ENCODE measurements at places on chromosomes 12 and 14.
A peak's percentile ranks its signal among the peaks of the same experiment; 100 is the strongest.

DNA sequence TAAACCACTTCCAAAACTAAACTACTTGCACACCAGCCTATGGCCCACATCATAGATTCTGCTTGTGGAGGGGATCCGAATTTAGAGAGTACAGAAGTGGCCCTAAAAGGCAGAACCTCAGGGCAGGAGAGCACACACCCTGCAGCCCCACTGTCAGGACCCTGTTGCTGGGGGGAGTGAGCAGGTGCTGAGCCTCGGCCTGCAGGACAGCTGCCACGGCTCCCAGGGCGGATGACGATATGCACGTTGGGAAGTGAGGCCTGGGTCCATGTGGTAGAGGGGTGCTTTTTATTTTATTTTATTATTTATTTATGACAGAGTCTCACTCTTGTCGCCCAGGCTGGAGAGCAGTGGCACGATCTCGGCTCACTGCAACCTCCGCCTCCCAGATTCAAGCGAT, 73.5 kb downstream of the TNFAIP2 start:
- DNase-seq, result no peak

GRCh38 chr12:18895540-18895939, 157.6 kb downstream of the CAPZA3 start:
- DNase-seq, result no peak

GRCh38 chr14:60862283-60862682, 118.6 kb downstream of the TRMT5 start:
- DNase-seq, result no peak

- no peak for DNase-seq
Observed at GRCh38 chr12:131309700-131310099, 356.0 kb downstream of the ADGRD1 start.

GRCh38 chr14:70283156-70283555, 76.3 kb downstream of the COX16 start:
- no peak for DNase-seq

DNA sequence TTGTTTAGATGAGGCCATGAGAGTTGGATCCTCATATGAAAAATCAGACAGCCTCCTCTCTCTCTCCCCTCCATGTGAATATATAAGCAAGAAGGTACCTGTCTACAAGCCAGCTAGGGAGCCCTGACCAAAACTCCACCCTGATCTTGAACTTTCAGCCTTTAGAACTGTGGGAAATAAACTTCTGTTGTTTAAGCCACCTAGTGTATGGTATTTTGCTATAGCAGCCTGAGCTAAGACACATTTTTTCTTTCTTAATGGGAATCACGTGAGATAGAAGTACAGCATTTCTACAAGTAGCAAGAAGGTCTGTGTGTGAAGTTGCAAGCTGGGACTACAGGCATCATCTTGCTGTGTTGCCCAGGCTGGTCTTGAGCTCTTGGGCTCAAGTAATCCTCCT, 16.3 kb upstream of the ABHD12B start:
- DNase-seq, result no peak

DNA sequence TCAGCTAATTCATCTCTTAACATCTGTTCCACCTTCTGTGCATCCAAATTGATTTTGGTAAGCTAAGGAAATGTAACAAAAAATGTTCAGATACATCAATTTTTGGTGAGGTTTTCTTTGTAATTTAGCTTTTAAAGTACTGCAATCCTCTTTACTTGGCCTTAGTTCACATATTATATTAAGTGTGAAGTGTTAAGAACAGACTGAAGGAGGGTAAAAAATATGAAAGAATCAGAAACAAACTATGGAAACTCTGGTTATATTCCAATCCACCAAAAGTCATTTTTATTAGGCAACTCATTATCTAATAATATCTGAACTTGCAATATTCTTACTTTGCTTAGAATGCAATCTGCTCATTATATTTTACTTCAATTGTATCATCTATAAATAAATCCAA, 49.1 kb downstream of the CEP290 start:
- DNase-seq, result no peak

DNA sequence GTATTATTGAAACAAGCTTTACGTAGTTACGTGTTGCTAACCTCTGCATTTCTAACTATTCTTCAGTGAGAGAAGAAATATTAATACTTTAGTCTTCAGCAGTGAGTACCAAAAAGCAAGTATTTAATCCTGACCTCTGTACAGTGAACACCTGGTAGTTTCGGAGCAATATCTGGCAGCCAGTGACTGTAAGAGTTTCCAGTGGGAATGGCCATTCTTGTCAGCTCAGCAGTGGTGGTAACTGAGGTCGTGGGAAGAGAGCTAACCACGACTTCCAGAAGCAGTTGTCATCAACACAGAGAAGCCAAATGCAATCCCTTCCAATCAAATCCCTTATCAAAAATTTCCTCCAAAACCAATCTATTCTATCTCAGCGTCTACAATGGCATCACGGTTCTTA, 1500.2 kb upstream of the FLRT2 start:
- DNase-seq, result no peak

DNA sequence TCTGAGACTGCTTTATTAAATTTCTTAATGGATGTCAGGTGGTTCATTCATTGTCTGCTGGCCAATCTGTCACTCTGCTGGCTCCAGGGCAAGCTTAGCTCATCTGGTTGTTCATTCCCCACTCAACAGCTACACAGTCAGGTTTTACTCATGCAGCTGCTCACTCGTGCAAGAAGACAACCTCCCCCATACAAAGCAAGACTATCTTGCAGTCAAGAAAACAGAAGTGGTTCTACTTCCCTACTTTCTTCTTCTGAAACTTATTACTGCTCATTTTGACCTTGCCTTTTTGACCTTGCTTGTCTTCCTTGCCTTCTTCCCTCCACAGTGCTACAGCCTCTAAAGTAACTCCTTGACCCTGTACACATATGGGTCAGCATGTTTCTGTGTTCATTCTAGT, 277.9 kb downstream of the SSPN start:
- no peak for DNase-seq

DNA sequence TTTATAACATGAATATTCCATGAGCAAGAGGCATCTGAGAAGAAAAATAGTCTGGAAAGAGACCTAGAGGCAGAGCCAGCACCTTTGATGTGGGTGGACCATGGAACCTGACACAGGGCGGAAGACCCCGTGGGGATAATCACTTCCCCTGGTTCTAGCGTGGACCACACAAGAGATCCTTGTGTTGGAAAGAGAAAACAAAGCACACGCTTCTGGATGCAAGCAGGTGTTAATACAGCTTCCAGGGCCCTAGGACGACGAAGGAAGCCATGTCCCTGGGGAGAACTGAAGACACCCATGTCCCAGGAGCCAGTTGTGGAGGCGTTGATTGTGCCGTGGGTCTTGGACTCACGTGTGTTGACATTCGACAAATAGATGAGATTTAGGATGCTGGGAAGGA, 102.9 kb downstream of the ADGRD1 start:
- no peak for DNase-seq

DNA sequence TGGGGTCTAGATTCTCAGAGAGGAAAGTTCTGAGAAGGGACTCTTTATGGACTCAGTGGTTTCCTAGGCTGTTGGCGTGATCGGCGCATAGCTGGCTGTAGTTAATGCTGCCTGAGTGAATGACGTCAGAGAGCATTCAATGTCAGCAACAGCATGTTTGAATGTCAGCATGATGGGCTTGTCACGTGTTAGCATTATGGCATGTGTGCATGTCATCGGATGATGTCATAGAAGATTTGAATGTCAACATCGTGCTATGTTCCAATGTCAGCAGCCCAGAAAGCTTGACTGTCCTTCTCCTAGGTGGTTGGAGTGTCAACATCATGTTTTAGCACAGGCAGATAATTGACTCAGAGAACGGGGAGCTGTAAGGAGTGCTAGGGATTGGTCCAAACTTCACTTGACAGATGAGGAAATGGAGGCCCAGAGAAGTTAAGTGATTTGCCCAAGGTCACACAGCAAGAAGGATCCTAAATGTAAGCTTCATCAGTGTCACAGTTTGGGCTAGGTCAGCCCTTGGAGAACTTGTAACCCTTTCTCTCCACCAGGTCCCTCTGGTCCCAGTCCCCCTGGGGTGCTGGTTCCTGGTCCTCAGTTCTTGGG, 45.5 kb downstream of the MVK start:
- DNase-seq, result no peak

DNA sequence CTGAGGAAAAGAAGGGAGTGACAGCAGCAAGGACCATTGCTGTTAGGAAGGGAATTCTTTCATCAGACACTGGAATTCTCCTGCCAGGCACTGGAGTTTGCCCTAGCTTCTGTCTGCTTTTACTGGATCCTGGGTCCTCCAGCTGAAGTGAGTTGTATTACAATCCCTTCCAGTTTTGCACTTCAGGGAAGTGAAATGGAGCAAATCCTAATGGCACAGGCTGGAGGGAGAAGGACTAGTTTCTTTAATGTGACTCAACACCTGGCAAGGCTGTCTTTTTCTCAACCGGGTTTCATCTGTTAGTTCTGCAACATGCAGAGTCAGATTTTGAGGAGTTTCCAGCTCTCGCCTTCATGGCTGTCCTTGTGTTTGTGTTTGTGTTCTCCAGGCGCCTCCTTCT, 45.8 kb downstream of the ETV6 start:
- no peak for DNase-seq

DNA sequence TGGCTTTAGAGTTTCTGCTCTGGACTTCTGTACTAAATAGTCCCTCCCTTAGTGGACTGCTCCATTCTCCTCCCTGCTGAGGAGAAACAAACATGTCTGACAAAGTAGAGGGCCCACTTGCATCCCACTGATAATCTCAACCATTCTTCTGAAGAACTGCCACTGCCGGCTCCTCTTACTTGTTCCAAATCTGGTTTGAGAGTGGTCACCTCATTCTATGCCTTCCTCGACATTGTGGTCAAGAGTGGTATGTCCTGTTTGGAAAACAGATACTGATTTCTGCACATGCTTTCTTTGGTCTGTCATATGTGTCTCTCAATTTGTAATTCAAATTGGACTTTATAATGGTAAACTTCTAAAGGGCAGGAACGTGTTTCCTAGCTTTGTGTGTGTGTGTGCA, 36.3 kb upstream of the PLEKHA5 start:
- DNase-seq, result no peak

DNA sequence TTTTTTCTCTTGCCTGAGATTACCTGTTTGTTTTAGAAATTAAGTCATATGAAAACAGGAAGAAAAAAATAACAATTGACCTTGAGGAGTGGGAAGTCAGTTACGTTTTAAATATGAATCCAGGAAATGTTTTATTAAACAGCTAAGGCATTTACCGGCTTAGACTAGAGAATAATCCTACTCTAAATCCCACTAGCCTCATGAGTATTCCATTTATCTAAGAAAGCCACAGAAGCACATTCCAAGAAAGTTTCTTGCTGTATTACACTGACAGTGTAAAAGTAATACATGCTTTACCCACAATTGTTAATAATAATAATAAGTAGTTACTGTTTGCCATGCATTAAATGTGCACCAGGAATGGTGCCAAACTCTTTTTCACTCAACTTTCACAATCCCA, 90.9 kb downstream of the BMP4 start:
- no peak for DNase-seq

DNA sequence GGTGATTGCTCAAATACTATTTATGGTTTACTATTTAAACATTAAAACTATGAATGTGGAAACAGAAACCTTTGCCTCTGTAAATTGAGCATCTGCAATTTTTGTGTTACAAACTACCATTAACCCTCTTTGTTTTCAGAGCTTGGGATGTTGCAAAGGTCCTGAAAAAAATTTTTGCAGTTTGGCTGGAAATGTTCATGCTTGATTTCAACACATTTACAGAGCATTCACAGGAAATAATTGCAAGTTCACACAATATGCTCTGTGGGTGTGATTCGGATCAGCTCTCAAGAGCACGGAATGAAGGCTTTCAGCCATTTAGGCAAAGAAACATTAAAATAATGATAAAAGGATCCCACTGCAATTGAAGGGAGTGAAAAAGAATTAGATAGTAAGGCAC, 232.9 kb downstream of the ATP23 start:
- no peak for DNase-seq

DNA sequence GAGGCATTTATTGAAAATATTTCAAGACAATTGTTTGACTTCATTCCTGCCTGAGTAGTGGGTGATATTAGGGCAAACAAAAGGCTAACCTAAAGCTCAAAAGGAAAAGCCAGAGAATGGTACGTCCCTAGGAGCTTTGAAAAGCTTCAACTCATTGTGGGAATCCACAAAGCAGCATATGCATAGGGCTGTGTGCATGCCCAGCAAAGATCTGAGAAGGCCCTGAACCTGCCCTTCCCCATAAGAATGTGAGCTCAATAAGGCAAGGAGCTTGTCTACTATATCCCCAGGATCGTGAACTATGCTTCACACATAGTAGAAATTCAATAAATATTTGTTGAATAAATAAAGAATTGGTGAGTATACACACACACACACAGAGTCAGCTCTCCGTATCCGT, 19.1 kb upstream of the RAD52 start:
- DNase-seq, result no peak

- no peak for DNase-seq
Observed at GRCh38 chr12:118311666-118312065, 61.0 kb downstream of the TAOK3 start.

GRCh38 chr12:121894633-121895032, 6.0 kb downstream of the PSMD9 start:
- DNase-seq, result peak; percentile 55

DNA sequence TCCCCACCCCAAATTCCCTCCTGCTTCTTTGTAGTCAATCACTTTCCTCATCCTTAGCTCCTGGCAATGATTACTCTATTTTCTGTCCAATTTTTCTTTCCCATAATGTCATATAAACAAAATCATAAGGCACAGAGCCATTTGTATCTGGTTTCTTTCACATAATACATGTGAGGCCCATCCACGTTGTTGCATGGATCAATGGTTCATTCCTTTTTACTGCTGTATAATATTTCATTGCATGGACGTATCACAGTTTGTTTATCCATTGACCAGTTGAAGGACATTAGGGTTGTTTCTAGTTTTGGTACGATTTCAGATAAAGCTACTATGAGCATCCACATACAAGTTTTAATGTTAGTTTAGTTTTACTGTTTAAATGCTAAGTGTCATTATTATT, 13.7 kb upstream of the MED13L start:
- no peak for DNase-seq

DNA sequence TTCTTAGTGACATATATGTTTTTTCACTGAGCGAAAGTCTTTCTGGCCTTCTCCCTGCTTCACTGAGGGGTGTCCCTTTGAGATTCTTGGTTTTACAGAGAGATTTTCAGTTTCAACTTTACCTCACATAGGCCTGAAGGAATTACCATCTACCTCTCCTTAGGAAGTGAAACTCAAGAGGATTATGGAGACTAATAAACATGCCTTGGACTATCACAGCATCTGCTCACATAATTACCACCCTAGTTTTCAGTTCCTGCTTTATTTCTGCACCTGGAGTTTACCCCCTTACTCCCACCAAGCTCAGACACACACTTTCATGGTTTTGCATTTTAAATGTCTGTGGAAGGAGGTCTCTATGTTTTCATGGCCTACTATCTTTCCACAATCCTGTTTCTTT, 118.3 kb upstream of the SCAF11 start:
- no peak for DNase-seq

- DNase-seq, result peak; percentile 14
Observed at GRCh38 chr12:58919231-58920101, 838 bp downstream of the LRIG3 start.

- no peak for DNase-seq
Observed at GRCh38 chr14:55850825-55851241, 267.4 kb upstream of the PELI2 start.
